ENCODE measurements at places on chromosomes 12 and 14.

DNA sequence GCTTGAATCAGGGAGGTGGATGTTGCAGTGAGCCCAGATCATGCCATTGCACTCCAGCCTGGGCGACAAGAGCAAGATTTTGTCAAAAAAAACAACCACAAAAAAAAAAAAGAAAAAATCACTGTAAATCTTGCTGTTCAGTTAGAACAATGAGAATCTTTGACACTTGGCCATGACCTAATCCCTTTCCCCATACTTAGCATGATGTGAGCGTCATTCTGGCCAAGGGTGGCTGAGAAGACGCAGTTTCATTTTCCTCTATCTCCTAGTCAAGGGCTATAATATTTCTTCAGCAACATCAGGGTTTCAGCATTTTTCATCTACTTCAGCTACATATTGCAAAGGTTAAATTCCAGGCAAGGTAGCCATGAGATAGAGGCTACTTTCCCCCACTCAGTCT, 599.4 kb upstream of the MDGA2 start:
- DNase-seq: no peak

GRCh38 chr14:63457498-63457897, 85.7 kb downstream of the PPP2R5E start:
- no peak for DNase-seq

DNA sequence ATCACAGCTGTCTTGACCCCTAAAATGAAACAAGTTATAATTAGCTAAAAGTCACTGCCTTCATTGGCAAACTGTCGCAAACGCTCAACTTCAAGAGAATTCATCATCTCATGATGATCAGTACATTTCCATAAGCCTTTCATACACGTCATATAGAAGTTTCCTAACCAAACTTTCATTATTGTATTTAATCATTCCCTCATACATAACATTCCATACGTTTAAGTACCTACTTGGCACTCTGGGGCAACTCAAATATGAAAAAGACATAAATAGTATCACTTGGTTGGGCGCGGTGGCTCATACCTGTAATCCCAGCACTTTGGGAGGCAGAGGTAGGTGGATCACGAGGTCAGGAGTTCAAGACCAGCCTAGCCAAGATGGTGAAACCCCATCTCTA, 12.4 kb upstream of the PPP2R5E start:
- DNase-seq: no peak

DNA sequence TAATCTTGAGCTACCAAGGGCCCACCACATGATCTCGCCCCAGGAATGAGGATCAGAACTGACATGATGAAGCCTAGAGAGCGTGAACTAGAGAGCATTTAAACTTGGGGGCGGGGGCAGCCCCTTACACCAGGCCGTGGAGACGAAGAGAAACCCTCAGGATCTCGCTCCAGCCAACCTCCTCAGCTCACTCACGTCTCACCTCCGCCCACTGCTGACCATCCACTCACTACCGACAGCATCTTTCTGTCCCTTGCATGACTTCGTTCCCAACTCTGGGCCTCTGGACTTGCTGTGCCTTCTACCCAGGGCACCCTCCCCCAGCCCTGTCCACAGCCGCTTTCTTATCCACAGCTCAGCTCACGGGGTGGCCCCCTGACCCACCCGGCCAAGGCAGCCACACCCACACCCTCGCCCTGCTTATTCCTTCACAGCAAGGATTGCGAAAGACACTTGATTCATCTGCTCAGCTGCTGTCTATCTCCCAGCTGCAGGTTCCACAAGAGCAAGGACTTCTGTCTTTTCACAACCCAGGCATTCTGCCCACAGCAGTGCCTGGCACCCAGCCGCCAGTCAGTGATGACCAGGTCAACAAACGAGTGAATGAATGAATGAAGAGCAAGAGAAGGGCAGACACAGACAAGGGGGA, 6.4 kb downstream of the STX2 start:
- no peak for DNase-seq

GRCh38 chr12:49582850-49583249, 14.9 kb upstream of the MCRS1 start:
- DNase-seq: no peak

GRCh38 chr12:77601069-77601468, 229.6 kb upstream of the NAV3 start:
- no peak for DNase-seq

- no peak for DNase-seq
Observed at GRCh38 chr14:76083796-76084765, 67.6 kb upstream of the GPATCH2L start.

GRCh38 chr12:123601602-123602489, at the start of gene DDX55:
DDX55 (plus strand) TSS chr12:123602099; CDS start chr12:123602149, 50 bp downstream.
- peak; percentile 74 for DNase-seq

DNA sequence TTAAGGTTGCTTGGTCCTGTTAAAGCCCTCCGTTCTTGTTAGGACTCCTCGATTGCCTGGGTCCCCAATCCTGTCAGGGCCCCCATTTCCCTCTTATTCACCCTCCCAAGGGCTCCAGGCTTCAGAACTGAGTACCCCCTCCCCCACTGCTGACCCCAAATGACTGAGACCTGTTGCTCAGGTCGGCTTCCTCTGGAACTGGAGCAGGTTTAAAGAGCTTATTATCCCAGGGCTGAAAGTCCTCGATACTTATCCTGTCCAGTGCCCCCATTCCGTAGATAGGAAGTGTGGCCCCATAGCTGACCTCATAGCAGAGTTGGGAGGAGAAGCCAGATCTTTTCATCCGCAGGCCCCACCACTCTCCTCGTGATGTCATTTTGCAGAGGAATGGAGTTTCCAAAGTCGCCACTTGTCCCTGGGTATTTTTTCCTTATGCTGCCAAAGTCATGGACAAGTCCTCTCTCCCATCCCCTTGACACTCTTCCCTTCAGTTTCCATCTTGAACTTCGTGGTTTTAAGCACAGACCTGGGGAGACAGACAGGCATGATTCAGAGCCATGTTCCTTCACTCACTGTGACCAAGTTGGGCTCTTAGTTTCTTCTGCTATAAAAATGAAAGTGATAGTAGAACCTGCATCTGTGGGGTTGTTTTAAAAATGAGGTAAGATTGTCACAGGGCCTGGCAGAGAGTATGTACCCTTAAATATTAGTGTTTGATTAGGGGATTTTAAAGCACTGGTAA, 1.2 kb downstream of the USP30 start:
- no peak for DNase-seq

- no peak for DNase-seq
Observed at GRCh38 chr14:21302013-21302835, 22.3 kb downstream of the RPGRIP1 start.

- no peak for DNase-seq
Observed at GRCh38 chr12:113247123-113248050, 26.1 kb downstream of the TPCN1 start.

DNA sequence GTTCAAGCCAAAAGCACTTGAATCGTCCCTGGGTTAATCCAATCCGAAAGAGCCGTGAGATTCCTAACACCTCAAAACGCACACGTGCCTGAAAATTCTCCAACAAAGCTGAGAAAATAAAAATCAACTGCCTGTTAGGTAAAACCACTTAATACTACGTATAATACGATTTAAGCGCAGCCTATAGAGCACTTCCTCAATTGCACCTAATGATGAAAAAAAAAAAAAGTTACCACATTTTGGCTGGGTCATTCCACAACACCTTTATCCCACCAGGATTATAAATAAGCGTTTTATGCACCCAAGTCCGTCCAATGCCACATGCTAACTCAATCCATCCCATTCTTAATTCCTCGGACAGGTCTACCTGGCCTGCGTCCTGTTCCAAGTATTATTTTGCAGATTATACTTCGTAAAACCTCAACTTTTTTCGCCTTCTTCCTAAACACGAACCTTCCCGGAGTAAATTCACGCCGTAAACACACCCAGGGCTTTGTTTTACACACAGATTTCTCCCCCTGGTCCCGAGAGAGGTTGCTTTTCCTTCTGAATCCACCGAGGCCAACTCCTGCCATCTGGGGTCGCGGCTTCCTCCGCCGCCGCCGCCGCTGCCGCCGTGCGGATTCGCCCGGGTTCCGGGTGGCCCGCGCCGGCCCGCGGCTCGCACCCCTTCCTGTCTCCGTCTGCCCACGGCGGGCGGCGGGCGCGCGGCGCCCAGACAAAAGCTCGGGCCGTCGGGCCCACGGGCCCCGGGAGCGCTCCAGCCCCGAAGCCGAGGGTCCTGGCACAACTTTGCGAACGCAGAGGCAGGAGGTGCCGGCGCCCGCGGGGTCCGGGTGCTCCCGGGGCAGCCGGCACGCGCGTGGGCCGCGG, 66.2 kb downstream of the RNF34 start:
- DNase-seq: peak; percentile 20

DNA sequence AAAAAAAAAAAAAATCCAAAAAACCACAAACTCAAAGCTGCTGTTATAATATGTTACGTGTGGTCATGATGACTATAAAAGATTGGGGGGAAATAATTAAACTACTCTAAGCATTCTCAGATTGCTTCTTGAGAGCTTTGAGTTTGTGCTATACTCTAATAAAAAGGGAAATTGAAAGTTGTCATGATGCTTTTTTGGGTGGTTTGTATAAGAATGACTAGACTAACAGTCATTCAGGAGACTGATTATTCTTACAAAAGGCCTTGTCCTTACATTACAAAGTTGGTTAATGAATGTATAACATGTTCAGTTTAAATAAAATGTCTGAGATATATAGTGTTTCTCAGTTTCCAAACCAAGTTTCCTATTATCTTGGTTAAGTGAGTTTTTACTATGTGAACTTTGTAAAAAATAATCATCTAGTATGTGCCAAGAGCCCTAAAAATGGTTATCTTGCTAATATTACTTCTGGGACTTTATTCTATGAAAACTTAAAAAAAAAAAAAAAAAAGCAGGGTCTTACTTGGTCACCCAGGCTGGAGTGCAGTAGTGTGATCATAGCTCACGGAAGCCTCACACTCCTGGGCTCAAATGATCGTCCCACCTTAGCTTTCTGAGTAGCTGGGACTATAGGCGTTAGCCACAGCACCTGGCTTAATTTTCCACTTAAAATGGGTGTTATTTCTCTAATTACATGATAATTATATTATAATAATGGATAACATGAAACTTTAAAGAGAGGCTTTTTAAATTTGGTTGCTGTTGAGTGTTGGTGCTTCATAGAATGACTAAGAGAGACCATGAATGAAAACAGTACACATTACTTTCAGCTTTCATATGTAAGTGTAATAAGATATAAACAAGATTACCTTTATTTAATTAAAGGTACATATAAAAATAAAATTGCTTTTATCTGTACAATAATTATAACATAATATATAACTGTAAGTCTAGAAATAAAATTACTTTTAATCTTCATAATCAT, 459.6 kb upstream of the RGS6 start:
- DNase-seq: no peak

GRCh38 chr14:73259837-73260236, 22.5 kb downstream of the PAPLN start:
- no peak for DNase-seq

DNA sequence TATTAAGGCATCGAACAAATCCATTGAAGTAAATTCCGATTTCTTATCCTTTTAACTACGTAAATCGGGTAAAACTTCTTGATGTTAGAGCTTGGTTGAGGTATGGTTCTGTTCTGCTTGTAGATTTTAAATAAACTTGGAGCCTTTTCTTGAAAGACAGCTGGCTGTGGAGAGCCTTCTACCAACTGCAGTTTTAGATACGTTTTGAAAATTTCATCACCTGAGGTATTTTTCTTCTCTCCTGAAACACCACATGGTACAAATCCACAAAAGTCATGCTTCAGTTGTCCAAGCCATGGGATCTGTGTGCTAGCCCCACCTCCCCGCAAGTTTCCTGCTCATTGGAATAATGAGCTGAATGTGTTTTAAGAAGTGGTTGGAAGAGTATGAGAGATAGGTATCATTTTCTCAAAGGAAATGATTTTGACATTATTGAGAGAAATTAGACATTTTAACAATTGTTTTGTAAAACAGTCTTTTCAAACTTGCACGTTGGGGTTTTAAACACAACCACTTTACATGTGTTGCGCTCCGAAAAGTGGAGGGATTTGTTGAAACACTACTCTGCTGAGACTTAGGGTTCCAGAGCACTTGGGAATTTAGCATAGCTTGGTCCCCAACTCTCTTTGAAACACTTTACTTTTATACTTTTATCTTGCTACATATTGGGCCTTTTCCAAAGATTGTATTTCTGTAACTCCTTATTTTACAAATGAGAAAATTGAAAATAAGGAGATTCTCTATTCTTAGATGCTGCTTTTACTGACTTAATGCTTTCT, 1.4 kb downstream of the PPM1A start:
- no peak for DNase-seq

DNA sequence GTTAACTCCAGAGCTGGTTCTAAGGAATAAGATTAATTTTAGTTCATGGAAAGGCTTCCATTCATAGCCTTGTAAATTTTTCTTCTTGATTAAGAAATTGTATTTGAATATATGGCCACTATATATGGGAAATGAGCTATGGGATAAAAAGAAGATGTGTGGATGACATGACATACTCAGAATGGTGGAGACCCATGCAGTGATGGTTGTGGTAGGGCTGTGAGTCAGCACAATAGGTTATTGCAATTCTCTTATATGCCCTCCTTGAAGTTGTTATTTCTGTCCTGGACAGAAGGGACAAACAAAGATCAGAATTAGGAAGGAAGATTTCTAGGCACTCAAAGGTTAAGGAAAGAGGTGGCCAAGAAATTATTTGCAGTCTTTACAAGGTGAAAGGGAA, 21.5 kb downstream of the RASSF9 start:
- no peak for DNase-seq

DNA sequence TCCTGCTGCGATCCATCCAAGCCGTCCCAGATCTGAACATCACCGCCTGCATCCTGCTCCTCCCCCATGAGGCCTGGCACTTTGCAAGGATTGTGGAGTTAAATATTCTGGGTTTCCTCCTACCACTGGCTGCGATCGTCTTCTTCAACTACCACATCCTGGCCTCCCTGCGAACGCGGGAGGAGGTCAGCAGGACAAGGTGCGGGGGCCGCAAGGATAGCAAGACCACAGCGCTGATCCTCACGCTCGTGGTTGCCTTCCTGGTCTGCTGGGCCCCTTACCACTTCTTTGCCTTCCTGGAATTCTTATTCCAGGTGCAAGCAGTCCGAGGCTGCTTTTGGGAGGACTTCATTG, 8.2 kb downstream of the BDKRB1 start:
- DNase-seq: no peak

- DNase-seq: no peak
Observed at GRCh38 chr12:1799882-1800400, 20.4 kb upstream of the LRTM2 start.

- DNase-seq: no peak
Observed at GRCh38 chr14:90491911-90492531, 95.2 kb downstream of the CALM1 start.

- no peak for DNase-seq
Observed at GRCh38 chr12:102756530-102756929, 160.5 kb downstream of the PAH start.

- no peak for DNase-seq
Observed at GRCh38 chr14:43479596-43480195, 1027.4 kb downstream of the FSCB start.

DNA sequence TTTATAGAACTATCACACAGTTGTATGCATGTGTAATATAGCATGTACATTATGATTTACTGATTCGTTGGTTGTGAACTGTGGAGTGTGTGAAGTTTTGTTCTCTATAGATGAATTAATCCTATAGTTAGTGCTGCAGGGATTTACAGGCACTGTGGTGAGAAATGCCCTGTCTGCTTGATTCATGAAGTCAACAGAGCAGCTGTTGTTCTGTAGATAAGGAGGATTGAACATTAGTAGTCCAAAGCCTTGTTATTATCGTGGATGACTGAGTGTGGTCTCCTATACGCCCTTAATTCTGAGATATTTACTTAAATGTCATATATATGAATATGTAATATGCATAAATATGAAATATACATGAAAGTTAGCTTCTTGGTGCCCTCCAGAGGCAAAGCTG, 98.3 kb downstream of the DNAH10 start:
- DNase-seq: no peak

- DNase-seq: no peak
Observed at GRCh38 chr14:35875296-35875695, 49.2 kb downstream of the BRMS1L start.

Measured in effector CD8-positive, alpha-beta T cell (primary cell).